ENCODE measurements at places on chromosomes 4 and X. TPM values are rescaled to one million over a fixed set of nuclear protein-coding genes. Genes with fewer than 3 reads are reported as not detected.

HSD17B13 gene
- 0.30 TPM for total RNA-seq

FLNA gene
- 3,018 TPM for total RNA-seq

MAGEC1 gene
- total RNA-seq = not detected

UGT2B10 gene
- not detected for total RNA-seq

APLN gene
- 1.2 TPM for total RNA-seq

FRAS1 gene
- 3.9 TPM for total RNA-seq

ALPK1 gene
- 19.3 TPM for total RNA-seq

FAM184B gene
- 0.05 TPM for total RNA-seq

PLAC8 gene
- total RNA-seq = not detected

KCTD8 gene
- not detected for total RNA-seq

TMPRSS11B gene
- not detected for total RNA-seq

Data from smooth muscle cell of the umbilical artery (primary cell).